Gastroesophageal sphincter (tissue), 4 donors: ENCODE measurements at places on chromosomes 3 and 15. TPM values are rescaled to one million over a fixed set of nuclear protein-coding genes. Genes with fewer than 3 reads are reported as not detected.

BCL2A1 gene
- not detected for total RNA-seq

DCLK3 gene
- not detected for total RNA-seq

RETNLB gene
- not detected for total RNA-seq

GRCh38 chr15:30929064-30929669 is 25.5 kb downstream of the FAN1 start:
- ATAC-seq: no peak

DNA sequence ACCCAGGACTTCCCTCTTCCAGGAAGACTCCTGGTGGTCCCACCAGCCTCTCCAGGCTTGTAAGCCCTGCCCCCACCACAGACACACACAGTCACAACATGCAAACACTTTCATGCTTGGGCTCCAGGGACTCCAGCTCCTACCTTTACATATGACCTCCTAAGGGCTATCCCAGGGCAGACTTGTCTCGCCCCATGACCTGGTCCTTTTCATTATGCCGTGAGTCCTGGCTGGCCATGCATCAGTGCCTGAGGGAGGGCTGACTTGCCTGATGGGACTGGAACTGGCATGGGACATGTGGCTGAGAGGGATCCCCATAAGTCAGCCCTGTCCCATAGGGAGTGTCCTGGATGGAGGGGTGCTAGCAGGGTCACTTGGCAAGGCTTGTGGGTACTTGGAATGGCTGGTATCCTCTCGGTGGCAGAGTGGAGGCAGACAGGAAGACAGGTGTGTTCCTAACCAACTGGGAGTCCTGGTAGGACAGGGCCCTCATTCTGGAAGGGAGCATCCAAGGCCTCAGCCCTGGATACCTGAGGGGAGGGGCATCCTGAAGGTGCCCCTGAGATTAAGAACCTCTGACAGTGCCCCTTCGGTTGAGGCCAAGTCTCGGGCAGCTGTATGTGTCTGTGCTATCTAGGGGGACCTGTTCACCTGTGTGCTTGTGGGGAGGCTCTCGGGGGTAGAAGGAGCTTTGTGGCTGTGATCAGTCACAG is 540 bp upstream of the HHATL start:
- ATAC-seq: no peak

DNA sequence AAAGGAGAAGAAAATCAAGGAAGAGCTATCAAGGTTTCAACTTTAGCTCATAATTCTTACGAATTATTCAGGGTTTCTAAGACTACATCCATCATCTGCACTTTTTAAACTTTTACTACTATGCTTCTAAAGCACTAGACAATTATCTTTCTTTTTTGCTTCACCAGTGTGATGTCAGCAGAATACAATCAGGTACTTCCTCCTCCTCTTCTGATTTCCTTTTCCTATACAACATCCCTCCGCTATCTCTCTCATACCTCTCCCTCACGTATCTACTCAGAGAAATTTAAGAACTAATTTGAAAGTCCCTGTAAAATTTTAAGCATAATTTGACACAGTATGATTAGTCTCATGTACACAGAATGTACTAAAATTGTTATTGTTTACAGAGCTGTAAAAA is 47.3 kb upstream of the USP50 start:
- no peak for ATAC-seq

DNA sequence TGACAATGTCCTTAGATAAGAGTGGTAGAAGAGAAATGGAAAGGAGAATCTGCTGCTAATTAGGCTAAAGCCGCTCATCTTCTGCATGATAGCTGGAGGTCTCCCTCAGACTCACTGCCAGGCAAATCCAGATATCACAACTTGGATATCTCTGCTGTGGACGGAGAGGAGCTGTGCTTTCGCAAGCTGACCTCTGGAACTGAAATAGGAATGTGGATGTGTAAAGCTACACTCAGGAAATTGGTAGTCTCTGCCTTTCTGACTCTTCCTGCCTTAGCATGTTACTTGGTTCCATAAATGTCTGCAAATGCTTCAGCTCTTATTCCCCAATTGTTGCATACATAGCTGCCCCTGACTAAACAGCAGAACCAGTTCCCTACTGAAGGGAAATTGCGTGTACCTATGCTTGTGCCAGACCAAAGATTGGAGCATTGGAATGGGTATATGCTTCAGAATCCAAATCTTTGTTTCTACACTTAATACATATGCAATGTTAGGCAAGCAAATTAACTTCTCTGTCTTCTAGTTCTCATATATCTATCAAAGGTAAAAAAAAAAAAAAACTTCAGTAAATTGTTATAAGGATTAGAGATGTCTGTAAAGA is 74.7 kb upstream of the ROBO2 start:
- ATAC-seq: no peak

DNA sequence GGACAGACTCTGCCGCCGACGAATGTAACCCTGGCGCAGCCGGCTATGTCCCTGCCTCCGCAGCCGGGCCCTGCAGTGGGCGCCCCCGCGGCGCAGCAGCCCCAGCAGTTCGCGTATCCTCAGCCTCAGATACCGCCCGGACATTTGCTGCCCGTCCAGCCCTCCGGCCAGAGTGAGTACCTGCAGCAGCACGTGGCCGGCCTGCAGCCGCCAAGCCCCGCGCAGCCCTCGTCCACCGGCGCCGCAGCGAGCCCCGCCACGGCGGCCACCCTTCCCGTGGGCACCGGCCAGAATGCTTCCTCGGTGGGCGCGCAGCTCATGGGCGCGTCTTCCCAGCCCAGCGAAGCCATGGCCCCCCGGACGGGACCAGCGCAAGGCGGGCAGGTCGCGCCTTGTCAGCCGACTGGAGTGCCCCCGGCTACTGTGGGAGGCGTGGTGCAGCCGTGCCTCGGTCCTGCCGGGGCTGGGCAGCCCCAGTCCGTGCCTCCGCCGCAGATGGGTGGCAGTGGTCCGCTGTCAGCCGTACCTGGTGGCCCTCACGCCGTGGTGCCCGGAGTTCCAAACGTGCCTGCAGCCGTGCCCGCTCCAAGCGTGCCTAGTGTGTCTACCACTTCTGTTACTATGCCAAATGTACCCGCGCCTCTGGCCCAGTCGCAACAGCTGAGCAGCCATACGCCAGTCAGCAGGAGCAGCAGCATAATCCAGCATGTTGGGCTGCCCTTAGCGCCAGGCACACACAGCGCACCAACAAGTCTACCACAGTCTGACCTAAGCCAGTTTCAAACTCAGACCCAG is 2.4 kb downstream of the TSC22D2 start:
- ATAC-seq: peak; percentile 0

DNA sequence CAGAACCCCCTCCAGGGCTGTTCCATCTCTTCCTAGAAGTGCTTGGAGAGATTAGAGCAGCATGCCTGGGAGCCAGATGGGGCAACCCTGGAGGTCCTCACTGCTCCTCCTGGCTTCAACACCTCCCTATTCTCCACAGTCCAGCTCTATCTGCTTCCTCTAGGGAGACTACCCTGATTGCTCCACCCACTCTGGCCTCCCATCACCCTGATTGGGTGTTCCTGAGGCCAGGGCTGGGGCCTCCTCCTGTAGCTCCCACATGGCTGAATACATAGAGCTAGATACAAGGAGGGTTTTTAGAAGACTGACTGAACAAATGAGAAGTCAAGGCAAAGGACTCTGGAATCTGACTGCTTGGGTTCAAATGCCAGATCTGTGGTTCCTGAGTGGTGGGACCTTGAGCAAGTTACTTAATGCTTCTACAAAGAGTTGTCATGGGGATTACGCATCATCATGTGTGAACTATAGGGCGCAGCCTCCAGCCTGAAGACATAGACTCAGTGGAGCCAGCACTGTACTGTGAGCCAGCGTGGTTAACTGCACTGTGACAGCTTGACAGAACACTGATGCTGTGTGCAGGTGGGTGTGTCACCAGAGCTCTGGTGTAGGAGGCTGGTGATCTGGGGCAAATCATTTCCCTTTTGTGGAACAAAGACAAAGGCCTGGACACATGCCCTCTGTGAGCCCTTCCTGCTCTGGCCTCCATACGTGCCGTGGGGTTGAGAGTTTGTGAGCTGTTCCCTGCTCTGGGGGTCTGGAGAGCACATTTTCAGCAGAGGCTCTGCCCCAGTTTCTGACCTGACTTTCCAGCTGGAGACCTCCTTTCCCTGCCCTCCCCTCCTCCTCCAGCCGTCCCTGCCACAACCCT is 74.8 kb downstream of the SCN5A start:
- no peak for ATAC-seq
